ENCODE measurements at places on chromosomes 5 and 9. TPM values are rescaled to one million over a fixed set of nuclear protein-coding genes. Genes with fewer than 3 reads are reported as not detected.

ALDH1A1 gene
- 236 TPM for polyA plus RNA-seq

KCNMB1 gene
- polyA plus RNA-seq, result 19.7 TPM

LCN15 gene
- not detected for polyA plus RNA-seq

PCDHAC1 gene
- polyA plus RNA-seq, result not detected

AKNA gene
- 27.5 TPM for polyA plus RNA-seq

DNA sequence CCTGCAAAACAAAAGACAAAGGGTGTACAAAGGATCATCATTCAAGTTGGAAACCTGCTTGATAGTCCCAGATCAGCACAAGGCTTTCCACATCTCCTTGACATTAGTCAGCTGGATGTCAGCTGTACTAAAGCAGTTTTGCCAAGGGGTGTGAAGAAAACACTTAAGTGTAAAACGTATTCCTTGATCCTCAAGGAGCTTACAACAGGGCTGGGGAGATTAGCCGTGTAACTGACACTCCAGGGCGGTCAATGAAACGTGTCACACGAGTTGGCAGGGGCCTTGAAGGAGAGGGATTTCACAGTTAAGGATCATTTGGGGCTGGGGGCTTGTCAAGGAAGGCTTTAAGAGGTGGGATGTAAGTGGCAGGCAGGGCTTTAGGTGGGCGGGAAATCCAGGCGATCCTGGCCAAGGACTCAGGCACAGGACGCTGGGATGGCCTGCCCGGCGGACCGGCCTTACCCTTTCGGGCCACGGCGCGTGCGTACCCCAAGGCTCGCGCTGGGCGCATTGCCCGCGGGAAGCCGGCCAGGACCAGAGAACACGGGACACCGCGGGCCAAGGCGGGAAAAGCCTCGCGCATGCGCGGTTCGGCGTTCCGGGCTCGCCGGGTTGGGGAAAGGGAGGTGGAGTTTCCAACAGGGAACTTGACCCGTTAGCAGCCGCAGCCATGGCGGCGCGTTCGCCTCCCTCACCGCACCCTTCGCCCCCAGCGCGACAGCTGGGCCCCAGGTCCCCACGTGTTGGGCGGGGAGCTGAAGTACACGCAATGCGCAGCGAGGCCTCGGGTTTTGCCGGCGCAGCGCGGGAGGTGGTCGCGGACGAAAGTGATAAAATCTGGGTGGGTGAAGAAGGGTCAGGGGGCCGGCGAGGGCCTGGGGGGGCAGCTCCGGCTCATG is at the start of gene CNTLN:
Gene CNTLN (plus strand): TSS at position 645 of the 899 bp plus-strand sequence. CDS start 26 bp downstream, at position 671.
- H3K4me1 ChIP-seq, result no peaks in the 10 kb centered on the region
- no peaks in the 10 kb centered on the region for H3K27me3 ChIP-seq
- DNase-seq, result peak; percentile 99
- H3K27ac ChIP-seq, result no peak within 1 kb of the TSS

DNA sequence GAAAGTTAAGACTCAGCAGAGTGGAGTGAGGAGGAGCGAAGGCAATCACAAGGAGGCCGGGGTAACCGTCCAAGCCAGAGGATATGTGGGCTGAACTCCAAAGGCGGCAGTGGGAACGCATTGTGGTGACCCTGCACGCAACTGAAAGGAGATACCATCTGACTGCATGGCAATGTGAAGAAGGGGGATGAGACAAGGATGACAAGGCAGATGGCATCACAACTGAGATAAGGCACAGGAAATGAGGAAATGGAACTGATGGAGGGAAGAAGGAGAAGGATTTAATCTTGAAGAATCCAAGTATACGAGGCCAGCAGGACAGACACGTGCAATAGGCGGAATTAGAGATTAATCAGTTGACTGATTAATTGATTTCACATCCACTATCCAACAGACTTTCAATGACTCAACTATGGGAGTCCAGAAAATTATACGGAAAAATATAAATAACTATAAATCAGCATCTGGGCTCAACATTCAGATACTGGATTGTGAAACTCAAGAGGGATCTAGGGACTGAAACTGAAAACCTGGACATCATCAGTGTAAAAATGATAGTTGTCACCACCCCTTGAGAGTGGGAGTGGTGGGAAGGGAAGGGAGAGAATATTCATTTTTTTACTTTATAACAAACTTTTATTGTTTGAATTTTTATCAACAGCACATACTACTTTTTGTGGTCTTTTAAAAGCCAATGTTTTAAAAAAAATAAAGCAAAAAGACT is 86.1 kb downstream of the ARL15 start:
- DNase-seq, result no peak
- H3K4me1 ChIP-seq, result no peaks in the 10 kb centered on the region
- no peak overlapping the region for H3K4me3 ChIP-seq
- no peaks in the 10 kb centered on the region for H3K36me3 ChIP-seq
- H3K27me3 ChIP-seq, result no peaks in the 10 kb centered on the region
- H3K27ac ChIP-seq, result no peak overlapping the region

DNA sequence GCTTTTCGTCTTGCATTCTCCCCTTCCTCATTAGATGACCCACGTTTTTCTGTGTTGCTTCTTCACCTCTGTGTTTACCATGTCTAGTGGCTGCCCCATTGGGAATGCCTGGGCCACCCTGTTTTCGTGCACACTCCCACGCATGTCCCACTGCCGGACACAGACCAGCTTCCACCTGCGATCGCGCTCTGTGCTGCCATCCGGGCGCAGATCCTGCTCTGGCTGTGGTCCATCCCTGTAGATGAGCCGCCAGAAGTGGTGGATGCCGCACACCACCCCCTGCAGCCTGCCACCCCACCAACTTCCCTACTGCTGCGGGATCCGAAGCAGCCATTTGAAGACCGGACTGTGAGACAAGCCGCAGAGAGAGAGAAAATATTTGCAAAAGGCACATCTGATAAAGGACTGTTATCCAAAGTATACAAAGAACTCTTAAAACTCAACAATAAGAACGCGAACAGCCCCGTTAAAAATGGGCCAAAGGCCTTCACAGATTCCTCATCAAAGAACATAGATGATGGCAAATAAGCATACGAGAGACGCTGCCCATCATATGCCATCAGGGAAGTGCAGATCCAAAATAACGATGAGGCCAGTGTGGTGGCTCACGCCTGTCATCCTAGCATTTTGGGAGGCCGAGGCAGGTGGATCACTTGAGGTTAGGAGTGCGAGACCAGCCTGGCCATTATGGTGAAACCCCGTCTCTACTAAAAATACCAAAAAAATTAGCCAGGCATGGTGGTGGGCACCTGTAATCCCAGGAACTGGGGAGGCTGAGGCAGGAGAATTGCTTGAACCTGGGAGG is 163.7 kb downstream of the COL23A1 start:
- DNase-seq, result peak; percentile 51
- H3K4me3 ChIP-seq, result no peak overlapping the region
- H3K27me3 ChIP-seq, result no peaks in the 10 kb centered on the region
- no peaks in the 10 kb centered on the region for H3K36me3 ChIP-seq
- no peak overlapping the region for H3K27ac ChIP-seq
- no peaks in the 10 kb centered on the region for H3K4me1 ChIP-seq

GRCh38 chr9:70601000-70601951 is 186.8 kb upstream of the KLF9 start:
- peak overlapping the region; percentile 98 for H3K27ac ChIP-seq
- no peaks in the 10 kb centered on the region for H3K27me3 ChIP-seq
- DNase-seq, result peak; percentile 93
- H3K36me3 ChIP-seq, result no peaks in the 10 kb centered on the region

GRCh38 chr9:7394002-7394774 is 405.4 kb downstream of the DMAC1 start:
- no peaks in the 10 kb centered on the region for H3K36me3 ChIP-seq
- no peak overlapping the region for H3K4me3 ChIP-seq
- no peaks in the 10 kb centered on the region for H3K27me3 ChIP-seq
- H3K4me1 ChIP-seq, result no peaks in the 10 kb centered on the region
- no peak for DNase-seq
- H3K27ac ChIP-seq, result no peak overlapping the region

- no peak overlapping the region for H3K27ac ChIP-seq
- H3K4me1 ChIP-seq, result no peaks in the 10 kb centered on the region
- DNase-seq, result no peak
- H3K36me3 ChIP-seq, result no peaks in the 10 kb centered on the region
- H3K27me3 ChIP-seq, result no peaks in the 10 kb centered on the region
These were observed 2.4 kb downstream of the TLR4 start for GRCh38 chr9:117706421-117707116.

GRCh38 chr5:141608557-141608956 is 10.2 kb downstream of the DIAPH1 start:
- DNase-seq, result no peak
- H3K4me1 ChIP-seq, result no peaks in the 10 kb centered on the region
- no peaks in the 10 kb centered on the region for H3K36me3 ChIP-seq
- no peak overlapping the region for H3K4me3 ChIP-seq
- no peak overlapping the region for H3K27ac ChIP-seq

- DNase-seq, result no peak
- no peaks in the 10 kb centered on the region for H3K27me3 ChIP-seq
- no peak overlapping the region for H3K27ac ChIP-seq
These were observed 168.6 kb downstream of the PRELID2 start for GRCh38 chr5:145666591-145666990.

GRCh38 chr9:129368444-129368978 is 190.4 kb upstream of the IER5L start:
- no peaks in the 10 kb centered on the region for H3K27me3 ChIP-seq
- no peaks in the 10 kb centered on the region for H3K36me3 ChIP-seq
- no peak overlapping the region for H3K27ac ChIP-seq
- no peak overlapping the region for H3K4me3 ChIP-seq

GRCh38 chr5:39584927-39585326 is 160.1 kb upstream of the DAB2 start:
- H3K36me3 ChIP-seq, result no peaks in the 10 kb centered on the region
- no peaks in the 10 kb centered on the region for H3K27me3 ChIP-seq
- no peak for DNase-seq

DNA sequence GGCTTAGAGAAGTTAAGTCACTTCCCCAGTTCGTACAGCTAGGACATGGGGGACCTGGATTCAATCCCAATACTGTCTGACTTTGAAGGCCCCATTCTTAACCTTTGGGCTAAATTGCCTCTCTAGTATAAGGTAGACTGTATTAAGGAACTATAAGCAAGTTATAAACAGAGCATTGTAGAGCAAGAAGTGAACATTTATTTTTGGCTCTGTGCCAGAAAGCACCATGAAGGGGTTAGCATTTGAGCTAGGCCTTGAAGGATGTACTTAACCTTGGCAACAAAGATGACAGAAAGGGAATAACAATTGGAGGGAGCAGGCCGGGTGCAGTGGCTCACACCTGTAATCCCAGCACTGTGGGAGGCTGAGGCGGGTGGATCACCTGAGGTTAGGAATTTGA is 32.8 kb downstream of the GALNT10 start:
- H3K36me3 ChIP-seq, result no peaks in the 10 kb centered on the region
- no peak for DNase-seq
- H3K27ac ChIP-seq, result peak overlapping the region; percentile 19
- peaks cover 1% of the 10 kb centered on the region for H3K4me1 ChIP-seq
- no peak overlapping the region for H3K4me3 ChIP-seq

DNA sequence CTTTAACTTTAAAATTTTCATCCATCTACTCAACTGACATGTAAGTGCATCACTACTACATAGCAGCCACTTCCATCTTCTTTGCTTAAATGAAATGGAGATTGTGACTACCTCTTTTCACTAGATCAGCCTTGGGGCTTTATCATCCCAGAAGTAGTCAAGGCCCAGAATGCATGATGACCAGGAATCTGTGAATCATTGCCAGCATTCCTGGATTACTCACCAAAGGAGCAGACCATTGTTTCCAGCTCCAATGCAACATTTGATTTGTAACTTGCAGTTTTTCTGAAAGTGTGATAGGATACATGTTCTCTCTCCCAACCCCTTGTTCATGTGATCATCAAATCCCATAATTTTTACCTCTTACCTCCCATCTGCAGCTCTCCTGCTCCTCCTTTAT is 65.1 kb downstream of the PLPPR1 start:
- no peak for DNase-seq
- H3K27me3 ChIP-seq, result no peaks in the 10 kb centered on the region
- H3K27ac ChIP-seq, result no peak overlapping the region
